Smooth muscle cell of bladder (primary cell): ENCODE measurements at places on chromosomes 2 and 18. TPM values are rescaled to one million over a fixed set of nuclear protein-coding genes. Genes with fewer than 3 reads are reported as not detected.

The AGAP1 gene
- 6.5 and 10.8 TPM in 2 replicates for total RNA-seq

The DSC1 gene
- not detected in 2 replicates for total RNA-seq

The CRYBA2 gene
- total RNA-seq, result not detected in 2 replicates

The SP140 gene
- total RNA-seq, result under 0.01 and 0.14 TPM in 2 replicates

The TMEM169 gene
- 0.09 and 0.14 TPM in 2 replicates for total RNA-seq

The FOXD4L1 gene
- under 0.01 and 0.09 TPM in 2 replicates for total RNA-seq
